ENCODE measurements at places on chromosomes 5 and 9.

DNA sequence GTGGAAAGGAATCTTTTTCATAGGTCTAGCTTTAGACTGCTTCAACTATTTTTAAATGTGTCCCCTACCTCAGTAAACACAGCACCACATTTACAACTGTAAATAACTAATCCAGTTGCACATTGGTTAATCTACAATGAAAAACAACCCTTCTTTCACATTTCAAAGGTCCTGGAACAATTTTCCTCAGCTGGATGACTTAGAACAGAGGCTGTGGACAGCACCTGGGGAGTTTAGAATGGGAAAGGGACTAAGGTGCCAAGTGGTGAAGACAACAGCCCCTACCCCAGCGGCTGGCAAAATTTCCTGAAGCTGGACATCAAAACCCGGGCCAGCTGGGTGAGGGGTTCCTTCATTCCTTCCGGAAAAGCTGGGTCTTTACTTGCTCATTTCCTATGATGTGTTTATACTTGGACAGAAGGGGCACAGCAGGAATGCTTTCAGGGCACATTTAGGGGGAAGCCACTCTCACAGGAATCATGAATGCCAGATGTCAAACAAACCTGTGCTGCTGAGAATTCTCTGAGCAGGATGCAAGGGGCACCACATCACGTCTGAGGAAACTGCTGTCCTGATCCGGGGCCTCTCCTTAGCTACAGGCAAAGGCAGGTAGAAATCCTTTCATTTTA lies 158.3 kb downstream of the NR2F1-AS1 start:
- DNase-seq: no peak

- no peak for DNase-seq
Observed at GRCh38 chr5:156584871-156585270, 257.9 kb downstream of the SGCD start.

DNA sequence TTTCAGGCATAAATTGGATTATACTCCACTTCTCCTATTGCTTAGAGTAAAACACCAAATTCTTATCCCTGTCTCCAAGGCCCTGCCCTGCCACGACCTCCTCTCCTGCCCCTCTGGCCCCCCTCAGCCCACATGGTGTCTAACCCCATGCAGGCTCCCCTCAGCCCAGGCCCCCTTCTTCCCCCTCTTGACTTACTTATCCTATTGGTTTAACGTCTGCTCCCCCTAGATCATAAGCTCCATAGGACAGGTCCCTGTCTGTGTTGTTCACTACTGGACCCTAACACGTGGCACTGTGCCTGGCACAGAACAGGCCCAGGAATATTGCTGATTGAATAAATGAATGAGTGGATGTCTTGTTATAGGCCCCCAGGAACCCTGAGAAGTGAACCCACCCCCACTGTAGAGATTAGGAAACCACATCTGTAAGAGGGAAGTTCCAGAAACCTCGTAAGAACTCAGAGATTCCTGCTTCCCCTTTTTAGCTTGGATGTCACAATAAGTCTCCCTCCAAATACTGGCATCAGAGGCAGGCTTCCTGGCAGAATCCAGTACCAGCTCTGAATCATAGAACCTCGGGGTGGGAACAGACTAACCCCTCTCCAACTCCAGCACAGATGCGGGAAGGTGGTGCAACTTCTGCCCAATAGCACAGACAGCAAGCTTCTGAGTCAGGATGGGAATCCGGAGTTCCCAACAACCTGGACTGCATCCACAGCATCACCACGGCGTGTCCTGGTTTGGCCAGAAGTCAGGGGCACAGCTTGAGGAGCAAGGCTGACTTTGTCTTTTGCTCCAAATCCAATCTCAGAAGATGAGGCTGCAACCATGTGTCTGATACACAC lies 31.5 kb downstream of the HRH2 start:
- no peak for DNase-seq

- no peak for DNase-seq
Observed at GRCh38 chr9:106019039-106019680, 324.8 kb downstream of the TMEM38B start.

DNA sequence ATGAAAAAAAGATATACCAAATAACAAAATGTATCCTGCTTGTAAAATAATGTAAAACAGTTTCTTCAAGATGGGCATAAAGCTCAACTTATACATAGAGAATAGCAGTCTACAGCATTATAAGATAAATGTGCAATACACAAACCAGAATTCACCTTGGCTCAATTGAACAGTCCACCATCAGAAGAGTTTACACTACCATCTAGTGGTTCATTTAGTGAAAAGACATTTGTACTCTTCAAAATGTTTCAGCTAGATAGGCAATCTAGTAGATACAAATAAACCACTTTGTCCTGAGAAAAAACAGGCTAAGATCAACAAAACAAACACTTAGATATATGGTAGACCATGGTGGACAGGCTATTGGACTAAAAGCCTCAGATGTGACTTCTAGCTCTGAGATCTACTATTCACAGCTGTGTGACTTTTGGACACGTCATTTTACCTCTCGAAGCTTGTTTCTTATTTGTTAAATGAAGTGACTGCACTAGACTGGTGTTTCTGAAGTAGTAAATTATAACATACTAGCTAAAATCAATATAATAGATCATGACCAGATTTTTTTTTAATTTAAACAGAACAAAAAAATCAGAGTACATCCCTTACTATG lies 22.1 kb upstream of the TPD52L3 start:
- no peak for DNase-seq

DNA sequence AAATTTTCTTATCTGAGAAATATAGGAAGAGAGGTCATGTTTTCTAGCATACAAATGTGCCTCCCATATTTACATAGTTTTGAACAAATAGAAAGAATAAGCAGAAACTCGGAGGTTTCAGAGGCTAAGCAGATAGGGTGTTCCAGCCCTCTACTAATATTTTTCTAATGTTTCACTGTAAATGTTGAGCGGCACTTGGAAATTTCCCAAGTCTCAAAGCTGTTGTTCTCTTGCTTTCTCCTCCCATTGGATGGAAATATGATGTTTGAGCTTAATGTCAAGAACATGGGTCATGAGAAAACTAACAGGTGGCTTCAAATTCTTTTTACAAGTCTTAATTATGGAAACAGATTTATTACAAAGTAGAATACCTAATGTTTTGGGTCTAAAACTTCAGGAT lies 5.1 kb downstream of the SPINK1 start:
- DNase-seq: no peak

DNA sequence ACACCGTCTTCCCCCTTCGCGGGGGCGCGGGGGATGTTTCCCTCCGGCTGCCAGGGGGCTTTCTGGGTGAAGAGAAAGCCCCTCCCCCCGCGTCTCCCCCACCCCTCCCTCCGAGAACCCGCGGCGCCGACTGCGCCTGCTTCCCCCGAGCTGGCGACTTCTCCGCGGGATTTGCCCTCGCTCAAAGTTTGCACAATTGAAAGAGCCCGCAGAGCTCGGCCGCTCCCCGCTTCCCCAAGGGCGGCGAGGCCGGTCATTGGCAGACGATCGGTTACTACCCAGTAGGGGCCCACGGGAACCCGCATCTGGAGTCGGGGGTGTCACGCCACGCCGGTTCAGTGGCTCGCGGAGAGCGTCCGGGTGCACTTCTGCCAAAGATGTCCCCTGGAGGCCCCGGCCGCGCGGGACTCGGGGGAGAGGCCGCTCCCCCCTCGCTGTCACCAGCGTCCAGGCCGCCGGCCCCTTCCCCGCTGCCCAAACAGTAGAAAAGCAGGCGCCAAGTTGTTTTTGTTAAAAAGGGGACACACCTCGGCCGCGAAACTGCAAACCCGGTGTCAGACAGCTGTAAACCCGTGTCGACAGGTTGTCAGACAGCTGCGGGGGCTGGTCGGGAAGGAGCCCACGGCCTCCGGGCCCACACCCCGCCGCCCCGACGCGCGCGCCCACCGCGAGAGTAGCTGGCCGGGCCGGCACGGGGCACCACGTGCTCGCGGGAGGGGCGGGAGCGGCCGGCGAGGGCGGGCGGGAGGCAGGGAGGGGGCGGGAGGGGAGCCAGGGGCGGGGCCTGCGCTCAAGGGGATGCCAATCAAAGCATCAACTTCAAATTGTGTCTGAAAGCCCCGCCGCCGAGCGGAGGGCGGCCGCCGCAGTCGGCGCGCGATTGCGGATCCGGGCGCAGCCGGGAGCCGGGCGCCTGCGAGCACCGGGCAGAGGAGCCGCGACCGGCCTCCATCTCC lies at the start of gene IRX1:
TSS of gene IRX1 (plus strand) at position 827 of the 956 bp plus-strand sequence. CDS start 274 bp downstream, outside the sequence.
- no peak for DNase-seq

GRCh38 chr5:131272307-131272706 lies 8.5 kb downstream of the CDC42SE2 start:
- DNase-seq: no peak

- DNase-seq: no peak
Observed at GRCh38 chr5:142841511-142842265, 71.5 kb downstream of the ARHGAP26 start.

GRCh38 chr5:155029240-155029639 lies 15.7 kb downstream of the KIF4B start:
- DNase-seq: no peak

DNA sequence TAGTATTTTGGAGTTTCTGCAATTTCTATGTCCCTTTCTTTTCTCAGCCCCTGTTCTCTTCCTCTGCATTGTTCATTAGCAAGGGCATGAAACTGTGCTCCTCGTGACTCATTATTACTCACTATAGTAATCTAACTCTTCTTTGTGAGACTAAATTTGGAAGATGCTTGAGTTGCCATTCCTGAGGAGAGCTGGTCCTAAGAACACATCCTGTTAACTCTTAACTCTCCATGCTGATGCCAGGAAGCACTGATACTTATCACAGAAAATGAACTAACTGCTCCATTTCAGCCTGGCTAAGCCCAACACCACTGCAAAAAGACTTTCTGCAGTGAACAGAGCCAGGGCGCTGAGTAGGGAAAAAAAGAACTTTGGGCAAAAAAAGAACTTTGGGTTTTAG lies 10.6 kb upstream of the CSNK1A1 start:
- DNase-seq: no peak

DNA sequence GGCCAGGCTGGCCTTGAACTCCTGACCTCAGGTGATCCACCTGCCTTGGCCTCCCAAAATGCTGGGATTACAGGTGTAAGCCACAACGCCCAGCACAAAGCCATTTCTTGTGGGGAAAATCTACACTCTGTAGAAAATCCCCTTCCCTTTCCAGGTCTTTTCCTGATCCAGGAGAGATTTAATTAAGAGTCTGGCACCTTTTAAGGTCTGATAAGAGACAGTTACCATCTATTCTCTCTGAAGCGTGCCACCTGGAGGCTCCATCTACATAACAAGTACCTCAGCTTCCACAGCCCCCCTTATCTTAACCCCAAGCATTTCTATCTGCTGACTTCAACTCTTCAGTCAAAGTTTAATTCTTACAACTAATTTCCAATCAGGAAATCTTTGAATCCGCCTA lies 71.4 kb upstream of the CDK20 start:
- DNase-seq: no peak

- DNase-seq: no peak
Observed at GRCh38 chr9:81477669-81478068, 211.7 kb downstream of the TLE1 start.

DNA sequence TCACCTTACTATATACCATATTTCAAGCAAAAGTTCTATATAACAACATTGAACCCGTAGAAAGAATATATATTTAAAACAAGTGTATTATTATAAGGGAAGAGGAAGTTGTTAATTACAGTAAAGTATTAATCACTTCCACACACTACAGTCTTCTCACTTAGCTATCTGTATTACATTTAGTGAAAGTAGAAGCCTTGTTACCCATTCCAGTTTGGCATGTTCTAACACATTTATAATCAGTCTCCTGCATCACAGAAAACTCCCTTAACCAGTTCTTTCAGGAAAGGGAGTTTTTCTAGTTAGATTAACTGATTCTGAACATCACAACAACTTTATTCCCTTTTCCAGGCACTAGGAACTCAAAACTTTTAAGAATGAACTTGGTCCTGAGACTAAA lies 6.9 kb downstream of the RAB14 start:
- DNase-seq: no peak

- no peak for DNase-seq
Observed at GRCh38 chr9:93665637-93666438, 89.5 kb downstream of the PHF2 start.

DNA sequence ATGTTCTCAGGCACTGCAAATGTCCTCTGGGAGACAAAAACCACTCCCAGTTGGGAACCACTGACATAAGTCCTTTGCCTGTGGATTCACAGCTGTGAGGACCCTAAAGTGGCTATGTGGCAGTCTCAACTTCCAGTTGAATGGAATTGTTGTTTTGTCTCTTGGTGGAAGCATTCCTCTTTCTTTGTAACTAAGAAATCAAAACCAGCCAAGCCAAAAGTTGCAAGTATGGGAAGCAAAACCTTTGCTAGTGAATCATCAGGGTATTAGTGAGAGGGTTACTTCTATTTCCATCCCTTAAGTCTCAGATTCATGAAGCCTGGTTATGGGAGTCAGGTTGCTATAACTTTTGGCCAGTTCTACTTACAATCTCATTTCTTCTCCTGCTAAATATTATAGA lies 49.8 kb upstream of the RPS23 start:
- no peak for DNase-seq

DNA sequence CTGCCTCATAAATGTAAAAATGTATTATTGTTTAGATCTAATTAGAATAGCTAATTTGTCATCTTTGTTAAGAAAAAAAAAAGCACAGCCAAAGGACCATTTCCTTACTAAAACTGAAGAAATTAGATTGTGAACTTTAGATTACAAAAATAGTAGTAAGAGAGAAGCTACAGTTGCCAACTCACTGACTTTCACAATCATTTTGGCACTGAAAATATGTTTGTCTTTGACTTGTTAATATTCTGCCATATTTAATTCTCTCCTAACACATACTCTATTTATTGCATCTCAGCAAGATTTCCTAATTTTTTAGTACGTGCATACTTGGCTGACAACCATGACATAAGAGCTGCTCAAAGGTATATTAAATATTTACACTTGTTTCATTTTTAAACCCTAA lies 297.1 kb downstream of the TUSC1 start:
- DNase-seq: no peak

DNA sequence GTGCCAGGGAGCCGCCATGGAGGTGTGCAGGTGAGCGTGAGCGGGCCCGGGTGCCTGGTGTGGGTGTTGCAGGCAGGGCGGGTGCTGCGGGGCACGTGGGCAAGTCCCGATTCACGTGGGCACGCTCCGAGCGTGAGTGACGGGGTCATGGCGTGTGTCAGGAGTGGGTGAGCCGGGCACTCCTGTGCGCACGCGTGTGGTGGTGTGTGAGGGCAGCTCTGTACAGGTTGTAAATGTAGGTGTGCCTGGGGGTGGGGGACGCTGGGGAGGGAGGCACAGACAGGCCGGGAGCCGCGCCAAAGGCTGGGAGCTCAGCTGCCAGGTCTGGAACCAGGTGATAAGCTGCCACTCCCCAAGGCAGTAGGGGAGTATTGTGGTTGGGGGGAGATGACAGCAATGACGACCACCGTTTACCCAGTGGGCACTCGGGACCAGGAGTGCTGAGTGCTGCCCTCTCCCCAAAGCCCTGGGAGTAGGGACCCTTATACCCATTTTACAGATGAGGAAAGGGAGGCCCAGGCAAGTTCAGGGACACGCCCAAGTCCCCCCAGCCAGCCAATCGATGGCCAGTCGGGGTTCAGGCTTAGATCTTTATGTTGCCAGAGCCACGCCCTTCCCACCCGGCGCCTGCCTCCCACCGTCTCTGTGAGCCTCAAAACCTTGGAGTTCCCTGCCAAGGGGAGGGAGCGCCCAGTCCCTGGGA lies 9.6 kb downstream of the NCS1 start:
- DNase-seq: no peak
